ENCODE measurements at places on chromosomes 6 and 20.

GRCh38 chr6:158497620-158498019, 62.3 kb upstream of the TMEM181 start:
- no peak for DNase-seq

DNA sequence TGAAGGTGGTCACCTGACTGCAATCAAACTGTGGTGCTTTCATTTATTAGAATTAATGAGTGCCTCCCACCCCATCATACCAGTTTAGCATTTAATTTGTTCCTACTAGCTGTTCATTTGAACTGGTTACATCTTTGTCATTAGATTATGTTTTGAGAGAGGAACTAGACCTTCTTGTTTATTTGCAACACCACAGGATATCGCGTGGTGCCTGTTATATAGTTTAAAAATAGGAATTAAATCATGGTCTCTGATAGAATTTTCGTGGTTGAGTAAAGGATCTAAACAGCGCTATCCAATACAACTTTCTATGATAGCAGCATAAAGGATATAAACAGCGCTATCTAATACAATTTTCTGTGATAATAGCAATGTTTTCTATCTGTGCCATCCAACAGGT, 2.8 kb downstream of the RPRD1B start:
- no peak for DNase-seq

- no peak for DNase-seq
Observed at GRCh38 chr6:6829872-6830685, 241.6 kb downstream of the LY86 start.

GRCh38 chr6:31592396-31592771, 422 bp downstream of the NCR3 start:
- DNase-seq = no peak

- no peak for DNase-seq
Observed at GRCh38 chr6:135291288-135292076, 110.4 kb downstream of the MYB start.

GRCh38 chr6:159090530-159091480, 46.0 kb upstream of the TAGAP start:
- DNase-seq = no peak

- no peak for DNase-seq
Observed at GRCh38 chr20:62159052-62159451, 15.5 kb downstream of the SS18L1 start.

DNA sequence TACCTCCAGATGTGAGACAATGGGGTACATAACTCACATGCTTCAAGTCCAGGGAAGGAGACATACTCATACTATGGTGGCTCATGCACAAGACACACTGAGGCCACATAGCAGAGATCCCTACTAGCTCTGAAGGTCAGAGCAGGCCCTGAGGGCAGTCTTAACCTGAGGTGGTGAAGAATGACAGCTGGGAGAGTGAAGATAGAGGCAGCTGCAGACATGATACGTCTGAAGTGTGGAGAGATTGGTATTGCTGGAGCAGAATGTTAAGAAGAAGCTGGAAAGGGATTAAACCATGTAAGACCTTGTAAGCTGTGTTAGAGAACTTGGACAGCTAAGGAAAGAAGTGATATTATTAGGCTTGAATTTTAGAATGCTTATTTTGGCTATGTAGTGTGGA, 32.9 kb downstream of the PGM3 start:
- DNase-seq = no peak

GRCh38 chr6:25363427-25363826, 84.3 kb downstream of the CARMIL1 start:
- no peak for DNase-seq

DNA sequence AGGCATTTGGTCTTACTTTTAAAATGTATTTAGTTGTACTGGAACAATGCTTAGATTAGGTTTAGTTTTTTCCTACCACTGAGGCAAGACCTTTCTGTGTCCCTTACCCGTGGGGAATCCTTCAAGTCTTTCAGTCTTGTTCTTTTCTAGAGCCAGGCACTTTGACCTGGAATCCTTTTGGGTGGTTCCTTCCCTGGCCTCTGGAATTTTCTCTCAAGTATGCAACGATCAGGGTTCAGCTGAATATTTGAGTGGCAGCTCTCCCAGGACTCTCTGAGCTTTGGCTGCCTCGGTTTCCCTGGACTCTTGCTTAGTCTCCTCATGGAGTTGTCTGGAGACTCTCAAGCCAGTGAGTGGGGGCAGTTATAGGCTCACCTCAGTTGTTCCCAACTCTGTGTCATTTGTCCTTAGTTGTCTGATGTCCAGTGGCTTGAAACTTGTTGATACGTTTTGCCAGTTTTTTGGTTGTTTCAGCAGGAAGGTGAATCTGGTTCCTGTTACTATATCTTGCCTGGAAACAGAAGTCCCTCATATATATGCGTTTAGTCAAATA, 118.1 kb downstream of the QKI start:
- no peak for DNase-seq

DNA sequence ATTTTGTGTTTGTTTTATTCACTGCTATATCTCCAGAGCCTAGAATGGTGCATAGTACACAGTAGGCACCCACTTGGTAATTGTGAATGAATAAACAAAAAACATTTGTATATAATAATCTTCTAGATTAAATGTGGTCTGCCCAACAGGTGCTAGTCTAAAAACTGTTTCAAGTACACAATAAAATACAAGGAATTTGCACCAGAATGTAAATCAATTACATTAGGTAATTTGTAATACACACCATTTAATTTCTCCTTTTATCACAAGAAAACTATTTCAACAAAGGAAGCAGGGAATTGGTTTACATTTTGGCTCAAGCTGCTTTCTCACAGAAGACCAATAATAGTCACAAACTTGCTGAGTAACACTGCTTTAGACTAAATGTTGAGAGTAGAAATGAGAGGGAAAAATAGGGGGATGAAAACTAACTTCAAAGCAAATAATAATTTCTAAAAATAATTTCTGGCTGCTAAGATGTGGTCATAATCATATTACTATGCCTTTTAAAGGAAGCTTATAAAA, 22.1 kb downstream of the RUNX2 start:
- no peak for DNase-seq

DNA sequence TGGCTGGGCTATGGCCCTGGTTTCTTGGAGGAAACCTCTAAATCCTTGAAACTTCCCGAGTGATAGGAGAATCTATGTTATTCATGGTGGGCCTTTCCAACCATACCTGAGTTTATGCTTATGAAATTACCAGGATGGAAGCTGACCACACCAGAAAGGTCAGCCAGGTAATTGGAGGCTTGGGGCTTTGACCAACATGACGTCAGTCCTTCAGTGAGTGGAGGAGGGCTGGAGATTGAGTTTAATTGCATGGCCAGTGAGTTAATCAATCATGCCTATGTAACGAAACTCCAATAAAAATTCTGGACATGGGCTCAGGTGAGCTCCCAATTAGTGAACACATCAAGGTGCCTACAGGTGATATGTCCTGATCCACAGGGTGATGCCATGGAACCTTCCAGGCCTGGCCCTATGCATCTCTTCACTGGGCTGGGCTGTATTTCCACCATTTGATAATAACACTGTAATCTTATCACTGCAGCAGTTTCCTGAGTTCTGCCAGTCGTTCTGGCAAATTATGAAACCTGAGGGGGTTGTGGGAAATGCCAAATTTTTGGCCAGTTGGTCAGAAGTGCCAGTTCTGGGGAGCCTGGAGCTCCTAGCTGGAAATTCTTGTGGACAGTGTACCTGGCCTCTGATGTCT, 106.5 kb downstream of the CDH26 start:
- DNase-seq = no peak

- no peak for DNase-seq
Observed at GRCh38 chr6:6711031-6711785, 122.7 kb downstream of the LY86 start.

GRCh38 chr20:38168791-38169589, 3.9 kb upstream of the TGM2 start:
- DNase-seq = no peak

DNA sequence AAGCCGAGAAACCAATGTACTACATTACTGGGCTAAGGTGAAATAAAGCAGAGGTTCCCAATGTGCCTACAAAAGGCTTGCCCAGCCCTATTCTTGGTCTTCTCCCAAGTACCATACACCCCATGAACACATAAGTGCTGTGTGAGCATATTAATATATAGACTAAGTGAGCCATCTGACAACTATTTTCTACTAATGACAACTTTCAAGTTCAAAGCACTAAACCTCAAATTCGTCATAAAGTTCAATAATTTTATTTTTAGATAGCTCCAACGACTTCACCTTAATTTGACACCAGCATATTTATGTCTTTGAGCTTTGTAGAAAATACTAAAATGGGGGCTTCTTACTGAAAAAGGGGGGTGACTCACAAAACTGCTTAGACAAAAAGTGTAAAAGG, 6.7 kb downstream of the DTNBP1 start:
- DNase-seq = no peak

- no peak for DNase-seq
Observed at GRCh38 chr6:37429352-37429750, 3.7 kb upstream of the CMTR1 start.

DNA sequence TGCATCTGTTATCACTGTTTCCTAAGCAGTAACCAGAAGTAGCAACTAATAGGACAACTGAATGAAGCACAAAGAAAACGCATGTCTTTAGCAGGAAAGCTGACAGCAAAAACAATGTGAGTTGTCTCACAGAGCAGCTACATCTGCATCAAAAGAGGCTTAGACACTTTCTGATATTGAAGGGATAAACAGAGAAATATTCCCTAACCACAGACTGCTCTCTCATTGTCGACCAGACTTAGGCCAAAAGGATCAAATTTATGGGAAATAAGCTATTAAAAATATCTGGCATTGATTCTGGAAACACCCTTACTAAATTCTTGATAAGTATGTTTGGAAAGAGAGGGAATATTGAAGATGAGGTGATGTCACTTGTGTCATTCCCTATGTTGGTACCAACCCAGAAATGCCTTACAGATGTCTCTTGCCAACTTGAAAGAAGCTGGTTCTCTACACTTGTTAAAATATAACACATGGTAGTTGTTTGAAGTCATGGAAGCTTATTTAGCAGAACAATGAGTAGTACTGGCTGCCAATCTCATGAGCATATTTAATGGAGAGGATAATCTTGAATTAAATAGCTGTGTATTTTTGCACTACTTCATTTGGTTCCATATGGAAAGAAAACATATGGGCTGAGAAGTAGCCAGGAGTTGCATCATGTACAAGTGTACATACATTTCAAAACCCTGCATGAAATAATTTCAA, 929.3 kb upstream of the MAN1A1 start:
- DNase-seq = no peak

DNA sequence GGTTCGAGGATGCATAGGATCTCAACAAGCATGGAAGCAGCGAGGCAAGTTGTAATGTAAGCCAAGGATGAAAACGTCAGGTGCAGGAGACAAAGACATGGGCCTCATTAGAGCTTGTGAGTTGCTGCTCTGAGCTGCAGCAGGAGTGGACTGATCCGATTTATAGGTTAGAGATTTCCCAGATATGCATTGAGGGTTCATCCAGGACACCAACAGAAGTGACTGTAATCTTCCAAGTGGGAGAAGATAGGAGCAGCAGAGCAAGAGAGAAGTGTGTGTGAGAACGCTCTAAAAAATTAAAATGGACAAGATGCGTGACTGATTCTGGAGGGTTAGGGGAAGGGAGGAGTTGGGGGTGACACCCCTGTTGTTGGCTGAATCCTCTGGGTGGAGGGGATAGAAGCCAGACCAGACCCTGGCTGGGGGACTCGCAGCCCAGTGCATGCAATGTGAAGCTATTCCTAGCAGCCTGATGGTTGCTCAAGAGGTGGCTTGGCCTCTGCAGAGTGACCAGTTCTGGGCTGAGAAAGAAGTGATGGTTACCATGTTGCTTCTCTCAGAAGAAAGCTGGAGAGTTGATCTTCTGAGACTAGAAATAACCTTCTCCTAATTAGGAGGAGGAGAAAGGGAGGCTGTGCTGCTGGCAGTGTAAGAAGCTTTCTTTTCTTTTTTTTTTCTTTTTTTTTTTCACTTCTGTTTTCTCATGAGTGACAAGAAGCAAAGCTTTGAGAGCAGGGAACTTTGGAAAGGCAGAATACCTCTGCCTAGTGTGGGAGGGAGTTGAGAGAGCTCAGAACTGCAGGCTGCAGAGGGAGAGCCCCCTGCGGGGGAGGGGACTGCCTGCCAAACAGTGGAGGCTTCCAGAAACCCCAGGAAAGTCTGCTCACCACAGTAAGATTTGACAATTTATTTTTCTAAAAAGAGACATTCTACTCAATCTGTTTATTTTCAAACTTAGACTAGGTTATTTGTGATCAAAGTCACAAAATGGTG, 116.9 kb downstream of the SLX4IP start:
- peak; percentile 36 for DNase-seq

DNA sequence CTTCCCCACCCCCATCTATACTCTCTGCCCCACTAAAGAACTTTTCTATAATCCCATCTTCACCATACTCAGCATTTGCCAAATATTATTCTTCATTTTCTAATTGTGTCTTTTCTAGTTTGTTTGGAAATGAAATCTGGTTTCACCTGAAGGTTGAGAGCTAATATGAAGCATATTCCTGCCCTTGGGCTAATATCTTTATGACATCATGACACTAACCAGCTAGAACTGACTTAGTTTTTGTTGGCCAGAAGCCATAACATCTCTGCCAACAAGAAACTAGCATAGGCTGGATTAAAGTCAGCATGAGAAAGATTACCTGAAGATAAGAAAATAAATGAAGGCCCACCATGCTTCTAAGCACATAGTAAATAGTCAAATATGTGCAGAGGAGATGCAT, 16.7 kb downstream of the UNC5CL start:
- no peak for DNase-seq

- no peak for DNase-seq
Observed at GRCh38 chr6:26185802-26186201, 98.6 kb downstream of the HFE start.

- DNase-seq = peak; percentile 29
Observed at GRCh38 chr6:133741375-133741861, 147.5 kb upstream of the TCF21 start.

DNA sequence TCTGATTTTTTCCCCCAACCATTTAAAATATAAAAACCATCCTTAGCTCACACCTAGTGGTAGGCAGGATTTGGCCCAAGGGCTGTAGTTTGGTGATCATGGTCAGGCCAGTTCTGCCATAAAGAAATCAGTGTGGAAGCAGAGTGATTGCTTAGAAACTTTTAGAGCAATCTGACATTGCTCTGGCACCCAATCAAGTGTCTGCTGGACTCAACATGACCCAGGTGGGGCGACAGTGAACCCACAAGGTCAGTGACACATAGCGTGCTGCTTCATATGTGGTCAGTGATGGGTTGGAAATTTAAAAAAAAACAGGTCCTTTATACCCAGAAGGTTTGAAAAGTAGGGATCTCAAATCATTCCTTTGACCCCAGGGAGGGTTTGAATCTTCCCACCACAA, 107.9 kb downstream of the BANF2 start:
- no peak for DNase-seq

DNA sequence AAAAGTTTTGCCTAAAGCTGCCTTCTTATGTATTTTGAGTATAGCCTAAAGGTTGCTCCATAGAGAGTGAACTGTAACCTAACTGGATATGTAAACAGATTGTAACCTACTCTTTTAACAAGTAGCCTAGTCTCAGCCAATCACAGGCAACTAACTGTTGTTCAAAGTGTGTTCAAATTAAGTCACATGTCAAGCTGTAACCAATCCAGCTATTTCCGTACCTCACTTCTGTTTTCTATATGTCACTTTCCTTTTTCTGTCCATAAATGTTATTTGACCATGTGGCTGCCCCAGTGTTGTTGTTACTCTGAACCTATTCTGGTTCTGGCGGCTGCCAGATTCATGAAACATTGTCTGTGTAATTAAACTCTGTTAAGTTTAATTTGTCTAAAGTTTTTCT, 47.4 kb upstream of the RNGTT start:
- DNase-seq = no peak
